ENCODE measurements at places on chromosomes 6 and 20.

DNA sequence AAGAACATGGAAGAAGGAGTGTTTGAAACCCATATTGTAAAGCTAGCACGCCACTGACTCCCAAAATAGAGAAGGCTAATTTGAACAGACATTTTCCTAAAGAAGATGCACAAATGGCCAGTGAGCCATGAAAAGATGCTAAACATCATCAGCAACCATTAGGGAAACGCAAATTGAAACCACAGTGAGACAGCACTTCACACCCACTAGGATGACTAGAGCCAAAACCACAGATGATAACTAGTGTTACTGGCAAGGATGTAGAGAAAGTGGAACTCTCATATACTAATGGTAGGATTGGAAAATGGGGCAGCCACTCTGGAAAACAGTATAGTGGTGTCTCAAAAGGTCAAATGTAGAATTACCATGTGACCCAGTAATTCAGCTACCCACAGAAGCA, 58.2 kb downstream of the BMP7 start:
- no peak for DNase-seq

GRCh38 chr6:125101631-125102030, 51.9 kb upstream of the TPD52L1 start:
- DNase-seq: no peak

- DNase-seq: no peak
Observed at GRCh38 chr6:64890609-64891008, 816.4 kb downstream of the EYS start.

DNA sequence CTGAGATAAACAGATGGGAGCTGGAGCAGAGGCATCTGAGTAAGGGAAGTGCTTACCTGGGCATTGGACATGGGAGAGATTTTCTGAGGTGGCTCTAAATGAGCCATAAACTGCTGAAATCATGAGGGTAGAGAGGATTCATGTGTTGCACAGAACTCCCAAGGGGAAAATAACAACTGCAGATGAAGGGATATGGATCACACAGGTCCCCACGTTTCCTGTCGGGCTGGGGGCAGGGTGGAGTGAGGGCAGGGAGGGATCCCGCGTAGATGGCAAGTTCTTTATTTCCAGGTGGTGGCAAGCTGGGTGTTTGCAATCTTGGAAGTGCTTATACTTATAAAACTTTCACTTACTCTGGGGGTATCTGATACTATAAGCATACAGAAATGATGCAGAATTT, 422.6 kb upstream of the FLRT3 start:
- DNase-seq: no peak

- DNase-seq: no peak
Observed at GRCh38 chr20:33673114-33673409, 1.2 kb downstream of the NECAB3 start.

DNA sequence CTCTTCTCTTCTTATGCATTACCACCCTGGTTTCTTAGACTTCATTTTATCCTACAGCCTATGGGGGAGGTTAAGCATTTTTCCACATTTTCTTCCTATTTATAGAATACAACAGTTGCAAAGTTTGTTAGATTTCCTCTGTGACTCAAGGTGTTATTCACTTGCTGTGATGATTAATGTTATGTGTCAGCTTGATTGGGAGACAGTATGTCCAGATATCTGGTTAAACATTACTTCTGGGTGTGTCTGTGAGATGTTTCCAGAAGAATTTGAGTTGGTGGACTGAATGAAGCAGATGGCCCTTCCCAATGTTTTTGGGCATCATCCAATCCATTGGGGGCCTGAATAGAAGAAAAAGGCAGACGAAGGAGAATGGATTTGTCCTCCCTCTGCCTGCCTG, 131.3 kb downstream of the C6orf118 start:
- no peak for DNase-seq

DNA sequence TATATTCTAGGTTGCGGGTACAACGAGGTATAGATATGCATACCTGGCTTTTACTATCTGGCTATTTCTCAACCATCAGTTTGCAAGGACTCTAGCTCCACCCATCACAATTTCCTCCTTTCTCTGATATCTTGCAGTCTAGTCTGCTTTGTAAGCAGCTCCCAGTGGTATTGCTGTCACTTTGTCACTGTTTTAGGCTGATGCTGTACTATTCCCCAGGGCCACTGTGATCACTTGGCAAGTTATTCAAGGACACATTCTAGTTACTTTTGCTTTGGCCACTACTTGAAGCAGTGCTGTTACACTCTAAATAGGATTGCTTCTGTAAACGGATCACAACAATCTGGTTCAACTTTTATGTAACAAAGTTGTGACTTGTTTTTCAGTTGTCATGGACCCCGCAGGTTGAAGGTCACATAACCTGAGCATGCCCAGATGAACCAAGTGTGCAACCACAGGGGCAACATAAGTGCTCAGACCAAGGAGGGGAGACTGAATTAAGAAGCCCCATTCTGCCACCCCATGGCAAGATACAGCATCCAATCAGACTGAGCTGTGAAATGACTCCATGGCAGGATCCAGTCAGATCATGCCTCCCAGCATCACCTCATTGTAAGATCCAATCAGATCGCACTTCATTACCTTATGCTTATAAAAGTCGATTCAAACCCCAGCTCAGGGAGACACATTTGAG, 588.4 kb upstream of the CITED2 start:
- no peak for DNase-seq

GRCh38 chr20:46179862-46180261, 61.7 kb downstream of the CD40 start:
- no peak for DNase-seq

- no peak for DNase-seq
Observed at GRCh38 chr20:6714279-6714711, 53.2 kb upstream of the BMP2 start.

DNA sequence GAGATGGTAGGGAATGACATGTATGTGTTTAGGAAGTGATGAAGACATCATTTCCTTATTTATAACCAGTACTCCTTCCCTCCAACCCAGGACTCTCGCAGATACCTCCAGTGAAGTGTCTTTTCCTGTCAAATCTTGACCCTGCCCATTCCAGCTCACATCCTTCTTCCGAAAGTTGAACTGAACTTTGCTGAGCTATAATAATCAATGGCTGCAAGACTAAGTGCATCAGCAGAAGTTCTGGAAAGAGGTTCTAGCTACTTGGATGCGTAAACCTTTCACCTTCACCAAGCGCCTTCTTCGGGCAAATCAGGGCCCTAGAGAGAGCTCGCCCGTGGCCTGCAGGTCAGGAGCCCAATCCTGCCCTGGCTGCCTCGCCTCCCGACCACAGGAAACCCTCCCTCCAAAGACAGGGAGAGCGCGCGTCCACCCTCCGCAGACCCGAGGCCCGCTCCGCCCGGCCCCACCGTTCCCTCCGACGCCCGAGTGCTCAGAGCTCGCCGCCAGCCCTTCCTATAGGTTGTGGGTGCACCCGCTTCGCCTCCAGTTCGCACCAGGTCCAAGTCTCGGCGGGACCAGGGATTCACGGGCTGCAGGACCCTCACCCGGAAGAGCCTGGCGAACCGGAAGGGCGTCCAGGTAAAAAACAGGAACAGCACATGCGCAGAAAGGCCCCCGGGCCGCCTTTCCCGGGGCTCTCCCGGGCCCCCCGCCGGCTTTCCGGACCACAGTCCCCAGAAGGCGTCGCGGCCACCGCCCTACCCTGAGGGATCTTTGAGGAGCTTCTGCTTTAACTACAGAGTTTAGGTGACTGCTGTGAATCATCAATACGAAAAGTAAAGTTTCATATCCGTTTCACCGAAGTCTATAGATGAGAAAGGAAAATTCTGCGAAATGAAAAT, at the start of gene ZNF334:
ZNF334 (minus strand) TSS at position 617 of the 902 bp plus-strand sequence. CDS start 1,457 bp downstream, outside the sequence.
- no peak for DNase-seq

DNA sequence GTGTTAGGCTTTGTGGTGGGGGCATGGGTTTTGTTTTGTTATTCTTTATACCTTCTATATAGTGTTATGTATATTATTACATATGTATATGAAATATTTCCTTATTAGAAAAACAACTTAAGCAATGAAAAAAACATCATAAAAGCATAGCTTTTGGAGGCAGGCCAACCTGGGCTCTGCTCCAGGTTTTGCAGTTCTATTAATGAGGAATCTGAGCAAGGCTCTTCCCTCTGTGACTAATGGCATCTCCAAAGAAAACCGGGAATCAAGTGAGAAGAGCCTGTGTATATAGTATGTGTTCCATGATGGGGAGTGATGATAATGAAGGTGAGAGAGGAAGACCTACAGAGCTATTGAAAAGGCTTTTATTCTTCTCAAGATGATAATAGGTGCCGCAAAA, 291.1 kb downstream of the CLIC5 start:
- DNase-seq: no peak

DNA sequence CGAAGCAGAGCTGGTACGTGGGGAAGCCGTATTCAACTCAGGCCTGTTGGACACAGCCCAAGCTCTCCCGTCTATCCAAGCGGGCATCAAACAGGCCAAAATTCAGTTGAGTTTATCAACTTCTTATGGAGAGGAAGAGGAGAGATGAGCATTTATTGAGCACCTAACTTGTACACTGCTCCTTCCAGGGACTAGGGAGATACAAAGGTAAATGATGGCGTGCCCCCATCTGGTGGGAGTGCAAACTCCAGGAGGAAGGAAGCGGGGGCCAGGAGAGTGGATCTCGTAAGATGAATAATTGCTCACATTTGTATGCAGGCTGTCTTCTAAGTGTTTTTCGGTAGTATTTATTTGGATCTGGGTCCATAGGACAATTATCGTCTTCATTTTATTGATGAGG, 146.6 kb downstream of the SOBP start:
- DNase-seq: no peak

- DNase-seq: no peak
Observed at GRCh38 chr6:33599413-33599938, 19.4 kb upstream of the BAK1 start.

DNA sequence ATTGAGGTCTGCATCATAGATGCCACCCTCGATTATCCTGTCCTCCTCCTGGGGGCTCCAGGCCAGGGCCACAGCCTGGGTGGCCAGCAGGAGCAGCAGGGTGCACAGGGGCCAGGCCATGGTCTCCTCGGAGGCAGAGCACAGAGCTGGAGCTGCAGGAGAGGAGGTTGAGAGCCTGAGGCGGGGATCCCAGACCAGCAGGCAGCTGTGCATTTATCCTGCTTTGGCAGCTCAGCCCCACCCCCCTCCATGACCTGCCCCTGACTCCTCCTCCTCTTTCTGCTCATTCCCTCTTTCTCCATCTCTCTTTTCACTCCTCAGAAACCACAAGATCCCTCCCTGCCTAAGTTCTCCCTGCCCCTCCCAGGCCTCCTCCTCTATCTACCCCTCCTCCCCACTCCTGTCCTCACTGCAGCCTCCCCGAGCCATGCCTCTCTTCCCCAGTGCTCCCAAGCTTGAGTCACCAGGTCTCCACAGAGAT, at the start of gene CST2:
CST2 (minus strand) TSS at position 189 of the 481 bp plus-strand sequence; CDS start at position 120, 69 bp downstream.
- DNase-seq: no peak

DNA sequence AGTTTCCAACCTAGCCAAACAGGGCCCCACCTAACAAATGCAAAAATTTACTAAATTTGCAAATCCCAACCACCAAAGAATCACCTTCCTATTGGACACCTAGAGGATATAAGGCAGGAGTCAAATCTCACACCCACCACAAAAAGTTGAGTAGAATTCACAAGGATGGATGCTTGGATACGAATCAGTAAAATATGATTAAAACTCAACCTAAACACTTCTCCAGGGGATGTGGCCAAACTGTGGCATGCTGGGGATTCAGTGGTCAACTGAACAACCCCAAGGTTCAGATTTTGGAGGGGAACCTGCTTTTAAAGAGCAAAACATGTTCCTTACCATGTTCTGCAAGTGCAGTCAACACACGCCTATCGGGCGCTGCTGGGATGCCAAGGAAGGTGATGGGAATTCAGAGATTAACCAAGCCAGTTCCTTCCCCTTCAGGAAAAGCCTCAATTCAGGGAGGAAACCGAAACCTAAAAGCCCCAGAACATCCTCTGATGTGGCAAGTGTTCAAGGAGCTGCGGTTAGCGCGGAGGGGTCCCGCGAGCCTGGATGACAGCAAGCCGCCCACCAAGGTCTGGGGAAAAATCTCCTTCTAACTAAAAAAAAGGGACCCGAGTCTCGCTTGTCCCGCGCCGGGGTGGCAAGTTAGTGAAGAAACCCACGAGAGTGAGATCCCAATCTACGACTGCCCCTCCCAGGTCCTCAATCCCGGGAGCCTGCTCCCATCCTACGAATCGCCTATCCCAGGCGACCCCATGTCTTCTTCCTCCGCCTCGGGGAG, 902 bp downstream of the SAMHD1 start:
- no peak for DNase-seq

GRCh38 chr6:38169977-38170526, 350.5 kb downstream of the ZFAND3 start:
- DNase-seq: no peak

DNA sequence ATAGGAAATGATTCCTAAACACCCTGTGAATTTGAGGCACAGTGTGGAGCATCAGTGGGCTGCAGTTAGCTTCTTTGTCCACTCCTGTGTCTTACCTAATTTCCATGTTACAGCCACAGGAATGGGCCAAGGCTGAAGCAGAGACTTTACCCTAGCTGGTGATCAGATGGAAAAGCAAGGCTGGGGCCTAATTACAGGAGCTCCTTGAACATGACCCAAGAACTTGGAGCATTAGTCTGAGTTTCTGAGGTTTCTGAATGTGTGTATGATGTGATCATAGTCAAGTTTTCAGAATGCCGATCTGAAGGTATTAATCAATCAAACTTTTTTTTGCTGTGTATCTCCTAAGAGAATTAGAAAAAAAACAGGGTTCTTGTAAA, 18.0 kb downstream of the HECA start:
- no peak for DNase-seq

DNA sequence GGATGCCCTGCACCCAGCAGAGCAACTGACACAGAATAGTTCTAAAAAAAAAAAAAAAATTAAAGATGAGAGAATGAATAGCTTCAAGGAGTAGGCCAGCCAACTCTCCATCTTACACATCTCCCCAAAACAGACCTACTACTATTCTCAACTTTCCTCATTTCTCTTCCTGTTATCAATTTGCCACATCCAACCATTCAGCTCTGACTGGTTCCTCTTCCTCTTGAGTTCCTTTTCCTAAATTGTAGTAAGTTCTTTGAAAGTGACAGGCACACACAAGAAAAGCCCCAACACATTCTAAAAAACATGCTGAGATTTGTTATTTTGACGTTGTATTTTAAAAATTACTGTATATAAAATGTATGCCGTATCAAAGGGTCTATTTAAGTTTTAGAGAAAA, 117.2 kb downstream of the PDSS2 start:
- no peak for DNase-seq

DNA sequence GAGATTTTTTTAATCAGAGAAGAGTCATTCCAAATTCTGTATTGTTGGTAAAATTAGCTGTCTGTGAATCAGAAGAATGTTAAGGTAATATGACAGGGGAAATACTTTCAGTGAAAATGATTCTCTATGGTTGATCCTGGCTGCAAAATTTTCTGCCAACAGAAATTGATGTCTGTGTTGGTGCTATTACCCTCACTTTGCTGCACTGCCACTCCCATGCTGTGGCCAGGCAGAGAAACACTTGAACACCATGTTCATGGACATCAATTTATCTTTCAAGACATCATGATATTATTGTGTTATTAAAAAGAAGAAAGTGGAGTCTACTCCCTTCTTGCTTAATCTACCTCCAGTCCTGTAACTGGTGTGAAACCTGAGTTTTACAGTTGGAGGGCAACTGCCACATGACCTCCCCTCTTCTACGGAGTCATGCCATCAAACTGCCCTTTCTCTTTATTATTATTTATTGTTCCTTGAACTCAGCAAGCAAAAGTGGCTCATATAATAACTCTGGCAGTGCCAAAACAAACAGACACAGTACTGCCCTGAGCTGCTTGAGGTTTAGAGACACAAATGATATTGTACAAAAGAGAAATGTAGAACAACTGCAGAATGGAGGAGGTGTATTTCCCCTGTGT, 288.0 kb upstream of the JAG1 start:
- DNase-seq: no peak
